Activated CD8-positive, alpha-beta memory T cell treated with anti-CD3 and anti-CD28 coated beads for 1 hour (primary cell): ENCODE measurements at places on chromosomes 2 and 18.

GRCh38 chr18:38751898-38752297 is 1186.3 kb upstream of the CELF4 start:
- no peak for DNase-seq

- no peak for DNase-seq
These were observed 13.5 kb downstream of the INPP4A start for GRCh38 chr2:98458207-98458606.

DNA sequence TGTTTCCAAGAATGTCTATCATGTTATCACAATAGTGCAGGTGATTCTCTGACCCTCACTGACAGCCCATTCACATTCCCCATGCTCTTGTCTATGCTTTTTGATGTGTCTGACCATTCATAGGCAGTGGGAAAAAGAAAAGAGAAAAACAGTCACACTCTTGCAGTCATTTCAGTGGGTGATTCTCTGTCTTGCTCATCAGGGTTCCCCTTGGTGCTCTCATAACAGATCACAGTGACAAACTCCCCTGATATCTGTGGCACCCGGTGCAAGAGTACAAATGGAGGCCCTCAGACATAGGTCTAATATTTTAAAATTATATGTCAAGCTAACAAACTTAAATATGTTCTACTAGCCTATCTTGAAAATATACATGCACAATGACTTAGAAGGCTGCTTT is 72.7 kb upstream of the PPP1CB start:
- no peak for DNase-seq

DNA sequence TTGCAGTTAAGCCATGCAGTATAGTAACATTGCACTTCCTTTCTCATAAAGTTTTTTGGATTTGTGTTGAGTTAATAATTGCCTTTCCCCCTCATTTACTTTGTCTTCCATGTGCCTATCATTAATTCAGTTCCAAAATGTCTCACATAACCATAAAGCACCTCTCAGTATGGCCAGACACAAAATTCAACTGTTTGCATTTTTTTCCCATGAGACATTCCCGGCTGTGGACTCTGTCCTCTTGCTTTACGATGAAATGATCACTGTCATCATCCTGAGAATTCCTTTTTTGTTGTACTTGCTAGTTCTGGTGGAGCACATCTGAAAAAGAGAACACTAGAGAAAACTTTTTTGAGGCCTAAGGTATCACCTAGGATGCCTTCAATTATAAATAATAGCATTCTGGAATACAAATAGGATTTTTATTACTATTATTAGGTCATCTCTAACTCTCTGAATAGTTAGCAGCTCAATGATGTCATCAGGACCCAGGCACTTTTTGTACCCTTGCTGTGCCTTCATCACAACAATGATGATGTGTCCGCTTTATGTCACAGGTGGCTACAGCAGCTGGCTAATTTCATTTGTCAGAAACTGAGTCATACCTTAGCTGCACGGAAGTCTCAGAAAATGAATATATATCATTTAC is 8.5 kb upstream of the ATP8B1 start:
- no peak for DNase-seq

DNA sequence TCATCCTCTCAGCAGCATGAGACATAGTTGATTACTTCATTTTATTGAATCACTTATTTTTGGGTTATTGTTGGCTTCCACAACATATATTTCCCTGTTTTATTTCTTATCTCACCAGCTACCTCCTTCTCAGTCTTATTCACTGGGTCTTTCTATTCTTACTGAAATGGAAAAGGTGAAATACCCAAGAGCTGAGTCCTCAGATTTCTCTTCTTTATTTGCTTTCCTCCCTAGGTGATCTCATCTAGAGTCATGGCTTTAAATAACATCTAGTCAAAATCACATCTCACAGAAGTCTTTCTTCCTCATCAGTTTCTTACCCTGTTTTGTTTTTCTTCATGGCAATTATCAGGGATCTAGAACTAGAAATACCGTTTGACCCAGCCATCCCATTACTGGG is 105.0 kb upstream of the RBBP8 start:
- DNase-seq = no peak

- no peak for DNase-seq
These were observed 41.6 kb downstream of the SH3RF3 start for GRCh38 chr2:109170645-109171044.

DNA sequence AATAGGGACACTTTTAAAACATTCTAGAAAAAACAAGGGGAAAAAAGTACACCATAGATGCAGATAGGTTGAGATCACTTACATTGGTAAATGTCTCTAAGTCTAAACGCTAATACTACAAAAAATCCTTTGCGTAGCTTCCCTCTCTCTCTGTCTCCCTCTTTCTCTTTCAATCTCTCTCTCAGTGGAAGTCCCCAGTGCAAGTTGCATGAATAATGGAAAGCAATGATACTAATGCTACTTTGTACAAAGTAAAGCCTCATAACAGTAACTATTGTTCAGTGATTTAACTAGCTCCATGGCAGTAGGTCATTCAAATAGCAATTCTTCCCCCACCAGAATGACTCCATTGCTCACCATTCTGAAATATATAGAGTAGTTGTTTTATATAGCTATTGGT is 12.8 kb downstream of the MEIS1 start:
- DNase-seq = no peak

DNA sequence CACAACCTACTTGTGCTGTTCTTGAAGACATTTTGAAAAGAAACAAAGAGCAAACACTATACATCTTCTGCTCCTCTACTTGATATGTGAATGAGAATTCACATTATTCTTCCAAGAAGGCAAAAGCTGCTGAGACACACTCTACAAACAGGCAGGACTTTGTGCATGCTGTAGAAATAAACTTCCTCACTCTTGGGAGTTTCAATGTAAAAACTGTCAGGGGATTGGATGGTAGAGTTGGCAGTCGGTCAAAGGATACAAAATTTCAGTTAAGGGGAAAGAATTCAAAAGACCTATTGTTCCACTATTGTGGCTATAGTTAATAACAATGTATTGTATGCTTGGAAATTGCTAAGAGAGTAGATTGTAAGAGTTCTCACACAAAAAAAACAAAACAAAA is 196.3 kb downstream of the MC4R start:
- DNase-seq = no peak

- no peak for DNase-seq
These were observed 13.4 kb upstream of the TLK1 start for GRCh38 chr2:171174075-171174474.

DNA sequence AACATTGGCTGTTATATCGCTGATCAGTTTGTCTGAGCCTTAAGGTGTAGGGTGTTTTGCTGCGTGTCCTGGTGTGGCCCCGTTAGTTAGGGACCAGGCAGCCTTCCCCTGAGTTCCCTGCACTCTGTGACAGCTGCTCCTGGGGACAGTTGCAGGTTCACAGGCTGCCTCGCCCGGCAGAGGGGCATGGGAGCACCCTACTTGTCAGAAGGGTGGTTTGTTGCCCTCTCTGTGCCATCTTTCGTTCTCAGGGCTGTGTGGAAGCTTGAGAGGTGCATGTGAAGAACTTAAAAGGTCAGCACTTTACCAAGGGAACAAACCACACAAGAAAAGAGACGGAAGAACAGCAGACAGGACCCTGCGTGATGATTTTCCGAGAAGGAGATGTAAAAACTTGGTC is 159.6 kb downstream of the LDLRAD4 start:
- no peak for DNase-seq

GRCh38 chr2:133500917-133501316 is 67.3 kb downstream of the NCKAP5 start:
- DNase-seq = no peak

DNA sequence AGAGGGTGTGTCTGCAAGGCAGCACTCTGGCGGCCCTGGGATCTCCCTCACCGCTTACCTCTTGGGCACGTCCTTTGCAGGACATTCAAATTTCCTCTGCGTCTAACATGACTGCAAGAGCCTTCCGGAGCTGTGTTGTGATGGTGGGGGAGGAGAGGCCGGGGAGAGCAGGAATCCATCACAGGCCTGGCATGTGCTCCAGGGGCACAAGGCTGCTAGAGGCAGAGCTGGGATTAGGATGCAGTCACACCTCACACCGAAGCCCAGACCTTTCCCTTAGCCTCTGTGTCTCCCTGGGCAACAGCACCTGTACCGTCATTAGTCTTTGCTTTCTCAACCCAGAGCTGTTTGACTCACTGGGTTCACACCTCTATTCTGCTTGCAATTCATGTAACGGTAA is 111.3 kb downstream of the CMPK2 start:
- no peak for DNase-seq

DNA sequence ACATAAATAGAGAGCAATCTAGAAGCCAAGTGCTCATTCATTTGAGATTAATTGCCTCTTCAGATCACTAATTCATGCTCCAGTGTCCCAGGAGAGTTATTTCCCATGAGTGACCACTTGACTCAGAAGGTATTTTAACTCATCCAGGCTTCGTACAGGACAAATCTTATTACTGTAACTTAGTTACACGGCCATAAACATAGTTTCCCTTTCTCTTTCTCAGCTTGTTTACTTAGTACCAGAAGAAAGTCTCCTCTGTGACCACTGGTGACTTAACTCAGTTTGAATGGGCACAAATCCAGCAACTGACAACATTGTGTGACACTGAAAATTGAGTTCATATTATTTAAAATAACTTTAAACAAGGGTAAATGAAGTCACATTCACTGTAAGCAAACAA is 25.3 kb downstream of the MMADHC start:
- DNase-seq = no peak

DNA sequence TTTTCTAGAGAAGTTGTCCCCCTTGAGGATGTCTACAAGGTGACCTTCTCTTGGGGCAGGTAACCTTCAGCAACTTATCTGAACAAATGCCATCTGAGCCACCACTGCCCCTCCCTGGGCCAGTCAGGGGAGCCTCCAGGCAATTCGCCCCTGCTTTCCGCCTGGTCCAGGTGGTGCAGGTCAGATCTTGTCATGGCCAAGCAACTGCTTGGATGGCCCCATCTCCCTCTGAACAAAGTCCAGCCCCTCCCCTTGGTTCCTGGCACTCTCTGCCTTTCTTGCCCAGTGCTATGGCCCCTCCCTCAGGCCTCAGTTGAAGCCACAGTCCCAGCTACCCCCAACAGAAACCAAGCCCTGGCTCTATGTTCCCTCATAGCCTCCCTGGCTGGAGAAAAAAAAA is 138.7 kb downstream of the ALPK2 start:
- DNase-seq = no peak

DNA sequence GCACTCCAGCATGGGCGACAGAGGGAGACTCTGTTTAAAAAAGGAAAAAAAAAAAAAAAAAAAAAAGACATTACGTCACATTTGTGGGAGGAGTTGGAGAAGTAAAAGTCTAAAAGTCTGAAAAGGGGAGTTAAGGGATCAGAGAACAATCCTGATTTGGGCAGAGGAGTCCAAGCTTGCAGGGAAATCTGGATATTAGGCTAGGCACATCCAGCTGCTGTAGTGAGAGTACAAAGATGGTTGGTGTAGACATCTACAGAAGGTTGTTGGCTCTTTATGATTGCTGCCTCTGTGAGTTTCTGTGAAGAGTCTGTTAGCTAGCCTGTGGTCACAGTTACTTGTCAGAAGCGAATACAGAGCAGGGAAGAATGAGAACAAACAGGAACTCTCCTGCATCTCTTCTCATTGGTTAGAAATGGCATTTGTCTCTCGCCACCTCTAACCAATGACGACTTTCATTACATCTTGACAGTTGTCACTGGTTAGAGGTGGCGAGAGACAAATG is 3.3 kb upstream of the OSBPL6 start:
- DNase-seq = no peak

- DNase-seq = no peak
These were observed 434.4 kb downstream of the TNS1 start for GRCh38 chr2:217568289-217568971.

DNA sequence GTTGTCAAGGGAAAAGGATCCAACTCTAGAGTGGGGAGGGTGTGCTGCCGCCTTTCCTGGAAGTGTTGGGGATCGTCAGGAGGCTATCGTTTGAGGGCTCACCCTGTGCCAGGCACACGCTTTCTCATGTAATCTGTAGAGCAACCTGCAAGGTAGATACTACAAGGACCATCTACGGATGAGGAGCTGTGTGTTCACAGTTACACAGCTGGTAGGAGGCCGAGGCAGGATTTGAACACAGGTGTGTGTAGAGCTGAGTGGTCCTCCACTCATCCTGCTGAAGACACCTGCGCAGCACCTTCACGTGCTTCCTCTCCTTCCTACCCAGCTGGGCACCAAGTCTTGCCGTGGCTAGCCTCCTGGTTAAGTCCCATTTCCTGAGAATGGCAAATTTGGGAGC is 68.3 kb downstream of the MARCO start:
- DNase-seq = no peak

DNA sequence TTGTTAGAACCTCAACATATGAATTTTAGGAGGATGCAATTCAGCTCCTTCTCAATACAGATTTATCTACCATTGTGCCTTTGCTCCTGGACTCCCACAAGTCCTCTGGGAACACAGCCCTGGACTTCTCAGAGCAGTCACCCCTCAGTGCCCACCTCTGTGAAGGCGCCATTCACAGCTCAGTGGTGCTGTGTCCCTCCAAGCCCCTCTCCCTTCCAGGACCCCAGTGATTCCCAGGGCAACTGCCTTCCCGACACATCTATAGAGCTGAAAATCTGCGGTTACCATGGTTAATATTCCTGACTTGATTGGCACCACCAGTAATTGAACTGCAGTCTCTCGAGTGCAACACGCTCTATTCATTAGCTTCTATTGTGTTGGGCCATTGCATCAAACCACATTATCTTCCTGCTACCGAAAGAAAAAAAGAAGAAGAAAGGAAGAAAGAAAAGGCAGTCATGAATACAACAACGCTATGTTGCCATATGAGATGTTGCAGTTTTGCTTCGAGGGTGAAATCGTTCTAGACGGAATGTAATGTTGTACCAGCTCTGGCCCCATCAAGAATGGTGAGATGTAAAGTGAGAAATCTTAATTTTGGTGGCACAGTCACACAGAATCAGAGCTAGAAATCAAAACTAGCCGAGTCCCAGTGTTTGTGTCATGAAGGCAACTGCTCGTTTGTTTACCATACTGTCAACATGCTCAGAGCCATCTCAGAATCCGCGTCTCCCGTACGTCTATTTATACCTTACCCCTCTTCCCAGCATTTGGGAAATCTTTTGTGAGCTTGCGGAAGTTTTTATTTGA is 524.0 kb upstream of the ID2 start:
- no peak for DNase-seq

DNA sequence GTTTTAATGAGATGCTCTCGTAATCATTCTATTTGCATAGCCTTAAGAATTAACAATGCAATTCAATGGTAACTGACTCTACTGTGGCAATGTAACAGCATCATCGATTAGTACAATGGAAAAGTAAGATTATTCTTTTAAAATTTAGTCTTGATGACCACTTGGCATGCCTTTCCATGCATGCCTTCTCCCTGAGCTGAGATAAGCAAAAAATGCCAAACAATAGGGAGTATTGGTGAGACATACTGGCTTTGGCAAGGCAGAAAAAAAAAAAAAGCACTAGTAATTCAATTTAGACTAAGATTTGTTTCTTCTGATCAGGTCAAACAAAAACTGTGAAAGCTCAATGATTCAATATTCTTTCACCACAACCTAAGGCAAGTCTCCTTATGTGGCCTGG is 110.8 kb upstream of the TRIB2 start:
- no peak for DNase-seq

GRCh38 chr2:144385381-144385780 is 134.5 kb downstream of the ZEB2 start:
- no peak for DNase-seq

GRCh38 chr2:68483011-68483410 is 15.6 kb downstream of the APLF start:
- DNase-seq = no peak

- DNase-seq = no peak
These were observed 325.1 kb upstream of the TANK start for GRCh38 chr2:160835166-160835565.
